ENCODE measurements at places on chromosomes 12 and 14. TPM values are rescaled to one million over a fixed set of nuclear protein-coding genes. Genes with fewer than 3 reads are reported as not detected.

Gene PTGDR
- not detected for total RNA-seq

Gene TCL1B
- not detected for total RNA-seq

Gene SCN8A
- total RNA-seq, result 0.67 TPM

Gene ANKRD33
- not detected for total RNA-seq

Gene ABCC9
- total RNA-seq, result not detected

Gene YLPM1
- total RNA-seq, result 73.8 TPM

Gene FSCB
- not detected for total RNA-seq

Gene VRK1
- 70.8 TPM for total RNA-seq

Gene TMEM253
- not detected for total RNA-seq

Gene ZNF839
- 18.8 TPM for total RNA-seq

Gene TAC3
- not detected for total RNA-seq
